ENCODE measurements at places on chromosomes 5 and 9. TPM values are rescaled to one million over a fixed set of nuclear protein-coding genes. Genes with fewer than 3 reads are reported as not detected.

Gene PHF24
- polyA plus RNA-seq, result 0.13 TPM

Gene ERGIC1
- polyA plus RNA-seq, result 119 TPM

Gene OTP
- polyA plus RNA-seq, result 0.03 TPM

Gene THOC3
- polyA plus RNA-seq, result 78.8 TPM

Gene WWC1
- 99.8 TPM for polyA plus RNA-seq

Gene FOXD4
- 0.42 TPM for polyA plus RNA-seq

Gene GRIA1
- 3.1 TPM for polyA plus RNA-seq

Gene CD180
- 0.70 TPM for polyA plus RNA-seq

Gene MCTP1
- polyA plus RNA-seq, result 4.3 TPM

Gene PSMB7
- polyA plus RNA-seq, result 203 TPM

Gene SUSD1
- polyA plus RNA-seq, result 31.7 TPM

Gene FOXD4L3
- polyA plus RNA-seq, result not detected

Gene PDZD2
- 18.9 TPM for polyA plus RNA-seq

Gene ADGRV1
- polyA plus RNA-seq, result 15.4 TPM

Gene CCNI2
- polyA plus RNA-seq, result 4.1 TPM

Gene SLC28A3
- polyA plus RNA-seq, result not detected

Gene MYORG
- 10.1 TPM for polyA plus RNA-seq

Gene CBY3
- polyA plus RNA-seq, result 1.0 TPM

Gene SNX24
- 19.9 TPM for polyA plus RNA-seq

Gene MYMK
- polyA plus RNA-seq, result not detected

Gene C5orf58
- polyA plus RNA-seq, result 0.22 TPM

Gene LHX6
- polyA plus RNA-seq, result 4.5 TPM

Gene SLC4A9
- polyA plus RNA-seq, result 36.4 TPM

Gene HAPLN1
- 8.8 TPM for polyA plus RNA-seq

Gene CXCL14
- 25.9 TPM for polyA plus RNA-seq

Gene GCNT4
- polyA plus RNA-seq, result 16.1 TPM

Gene MARCOL
- not detected for polyA plus RNA-seq

Gene GABRB2
- 2.1 TPM for polyA plus RNA-seq

Gene PCDHB13
- 6.4 TPM for polyA plus RNA-seq

Gene EIF4E1B
- polyA plus RNA-seq, result 0.04 TPM

Gene ARL14EPL
- polyA plus RNA-seq, result not detected

Gene FAM221B
- polyA plus RNA-seq, result 0.41 TPM

Gene CCNO
- polyA plus RNA-seq, result 8.3 TPM

Gene SLCO6A1
- not detected for polyA plus RNA-seq

Gene IPO11
- 34.9 TPM for polyA plus RNA-seq

Gene NIPAL4
- polyA plus RNA-seq, result 0.75 TPM
